Immature natural killer cell (primary cell): ENCODE measurements at places on chromosomes 2 and 18. TPM values are rescaled to one million over a fixed set of nuclear protein-coding genes. Genes with fewer than 3 reads are reported as not detected.

DNA sequence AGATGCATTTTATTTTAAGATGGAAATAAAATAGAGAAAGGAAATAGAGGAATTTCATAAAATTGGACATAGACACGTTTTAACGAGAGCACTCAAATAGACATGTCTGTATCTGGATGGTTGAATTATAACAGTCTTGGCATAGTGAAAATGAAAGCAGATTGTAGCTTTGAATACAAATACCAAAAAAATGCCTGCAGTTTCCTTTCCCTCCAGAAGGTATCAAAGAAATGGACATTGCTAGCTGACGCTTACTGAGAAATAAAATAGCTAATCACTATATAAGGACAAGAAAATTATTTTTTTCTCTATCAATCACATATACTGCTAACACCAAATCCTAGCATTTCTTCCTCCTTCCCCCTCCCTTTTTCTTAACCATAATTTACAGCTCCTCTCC lies 11.4 kb upstream of the MAPRE2 start:
- H3K4me3 ChIP-seq: peak overlapping the region; percentile 83
- peak overlapping the region; percentile 99 for H3K27ac ChIP-seq
- no peaks in the 10 kb centered on the region for H3K36me3 ChIP-seq
- peaks cover 4% of the 10 kb centered on the region for H3K27me3 ChIP-seq
- H3K4me1 ChIP-seq: peaks cover 41% of the 10 kb centered on the region

DNA sequence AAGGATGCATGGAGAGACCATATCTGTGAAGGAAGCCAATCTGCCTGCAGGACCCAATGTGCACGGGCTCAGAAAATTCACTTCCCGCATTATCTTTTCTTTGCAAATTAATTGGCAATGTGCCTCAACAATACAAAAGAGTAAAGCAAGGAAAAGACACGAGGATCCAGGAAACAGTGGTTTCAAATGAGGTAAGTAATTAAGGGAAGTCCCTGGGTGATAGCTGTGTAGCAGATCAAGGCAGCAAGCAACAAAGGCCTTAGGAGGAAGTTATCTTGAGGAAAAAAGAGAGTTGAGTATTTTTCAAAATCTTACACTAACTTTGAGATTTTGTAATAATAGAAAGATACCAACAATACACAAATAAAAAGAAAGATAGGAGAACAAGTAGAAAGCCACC lies 44.3 kb upstream of the TGIF1 start:
- H3K27ac ChIP-seq: no peak overlapping the region
- no peak for DNase-seq
- peaks cover 2% of the 10 kb centered on the region for H3K4me1 ChIP-seq

The KIAA2012 gene
- polyA plus RNA-seq: not detected

The PROKR1 gene
- polyA plus RNA-seq: not detected
